ENCODE measurements at places on chromosomes 11 and 22.

DNA sequence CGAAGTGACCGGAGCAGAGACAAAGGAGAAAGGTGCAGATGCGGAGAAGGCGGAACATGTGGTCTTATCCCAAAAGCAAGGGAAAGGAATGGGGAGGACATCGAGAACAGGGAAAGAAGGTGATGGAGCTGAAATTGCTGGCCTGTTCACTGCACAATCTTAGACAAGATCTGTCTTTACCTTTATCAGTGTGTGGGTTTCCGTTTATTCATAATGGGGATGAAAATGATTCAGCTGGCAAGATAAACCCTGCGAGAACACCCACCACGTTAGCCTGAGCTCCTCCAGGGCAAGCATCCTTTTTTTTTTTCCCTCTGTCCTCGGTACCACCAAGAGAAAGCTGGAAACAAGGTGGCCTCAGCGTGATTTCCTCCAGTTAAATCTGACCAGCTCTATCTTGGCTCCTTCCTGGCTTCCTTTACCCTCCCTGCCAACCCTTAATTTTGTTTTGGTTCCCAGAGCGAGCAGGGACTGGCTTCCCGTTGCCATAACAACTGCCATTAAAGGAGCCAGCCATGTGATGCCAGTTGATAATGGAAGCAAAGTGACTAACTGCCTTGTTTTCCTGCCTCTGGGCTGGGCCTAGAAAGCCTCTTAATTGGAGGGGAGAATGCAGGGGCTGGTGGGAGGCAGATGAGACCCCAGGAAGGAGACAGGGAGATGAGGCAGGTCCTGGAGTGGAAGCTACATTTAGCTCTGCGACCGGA is 4.2 kb downstream of the SGSM1 start:
- DNase-seq = peak; percentile 63

GRCh38 chr22:36922711-36923110 is 9.3 kb downstream of the CSF2RB start:
- DNase-seq = peak; percentile 30

DNA sequence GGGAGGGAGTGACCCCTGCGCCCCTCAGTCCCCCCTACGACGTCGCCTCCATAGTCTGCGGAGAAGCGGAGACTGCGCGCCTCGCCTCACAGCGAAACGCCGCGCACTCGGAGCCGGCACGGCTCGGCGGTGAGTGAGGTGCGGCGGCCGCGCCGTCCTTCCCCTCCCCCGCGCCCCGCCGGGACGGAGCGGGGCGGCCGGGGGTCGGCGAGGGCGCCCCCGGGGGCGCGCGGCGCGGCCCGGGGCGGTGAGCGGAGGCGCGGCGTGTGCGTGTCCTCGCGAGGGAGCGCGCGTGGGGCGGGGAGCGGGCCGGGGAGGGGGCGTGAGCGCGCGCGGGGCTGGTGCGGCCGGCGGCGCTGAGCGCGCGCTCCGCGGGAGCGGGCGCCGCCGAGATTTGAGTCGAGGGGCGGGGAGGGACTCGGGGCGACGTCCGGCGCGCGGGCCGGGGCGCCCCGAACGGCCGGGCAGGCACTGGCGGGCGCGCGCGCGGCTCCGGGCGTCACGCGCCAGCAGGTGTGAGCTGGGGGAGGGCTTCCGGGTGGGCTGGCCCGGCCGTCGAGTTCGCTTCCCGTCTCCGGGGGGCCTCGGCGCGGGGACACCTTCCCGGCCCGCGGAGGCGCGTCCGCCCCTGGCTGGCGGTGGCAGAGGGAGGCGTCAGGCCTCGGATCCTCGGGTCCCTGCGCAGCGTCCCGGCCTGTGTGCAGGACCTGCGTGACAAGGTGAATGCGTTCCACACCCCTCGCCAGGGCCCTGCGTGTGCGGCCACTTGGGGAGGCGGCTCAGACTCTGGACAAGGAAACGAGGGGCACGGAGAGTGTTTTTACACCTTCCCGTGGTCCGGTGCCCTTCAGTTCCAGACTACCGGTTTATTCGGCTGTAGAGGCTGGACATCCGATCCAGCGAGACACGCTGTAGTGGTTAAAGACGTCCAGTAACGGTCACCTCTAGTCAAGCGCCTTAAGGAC is 50.4 kb downstream of the FAM83F start:
- DNase-seq = peak; percentile 84

GRCh38 chr11:33703788-33704187 is 3.2 kb upstream of the C11orf91 start:
- no peak for DNase-seq

DNA sequence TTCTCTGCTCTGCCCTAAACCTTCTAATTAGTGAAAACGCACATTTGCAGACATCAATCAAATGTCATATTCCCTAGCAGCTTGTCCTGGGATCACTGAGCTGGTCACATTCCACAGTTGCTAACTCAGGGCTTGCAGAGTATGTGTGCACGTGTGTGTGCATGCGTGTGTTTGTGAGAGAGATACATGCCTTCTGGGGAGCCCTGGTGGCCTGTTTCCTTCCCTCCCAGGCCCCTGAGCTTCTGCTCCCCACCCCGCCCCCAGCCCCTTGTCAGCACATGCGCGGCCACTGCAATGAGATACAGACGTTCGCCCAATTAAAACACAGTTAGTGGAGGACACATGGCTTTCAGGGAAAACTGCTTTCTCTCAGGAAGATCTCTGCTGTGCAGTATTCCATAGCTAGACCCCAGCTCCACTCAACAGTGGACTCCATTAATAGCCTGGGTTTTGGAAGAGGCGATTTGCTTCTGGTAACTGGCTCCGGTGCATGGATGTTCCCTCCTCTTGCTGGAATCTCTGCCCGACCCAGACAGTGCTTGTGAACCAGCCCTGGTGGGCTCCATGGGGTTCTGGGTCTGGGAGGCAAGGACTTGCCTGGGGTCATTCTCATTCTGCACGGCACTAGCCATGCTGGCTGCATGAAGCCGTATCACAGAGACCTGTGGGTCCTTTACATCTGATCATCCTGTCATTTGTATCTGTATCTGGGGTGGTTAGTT is 17.7 kb downstream of the LRP5 start:
- DNase-seq = peak; percentile 61

DNA sequence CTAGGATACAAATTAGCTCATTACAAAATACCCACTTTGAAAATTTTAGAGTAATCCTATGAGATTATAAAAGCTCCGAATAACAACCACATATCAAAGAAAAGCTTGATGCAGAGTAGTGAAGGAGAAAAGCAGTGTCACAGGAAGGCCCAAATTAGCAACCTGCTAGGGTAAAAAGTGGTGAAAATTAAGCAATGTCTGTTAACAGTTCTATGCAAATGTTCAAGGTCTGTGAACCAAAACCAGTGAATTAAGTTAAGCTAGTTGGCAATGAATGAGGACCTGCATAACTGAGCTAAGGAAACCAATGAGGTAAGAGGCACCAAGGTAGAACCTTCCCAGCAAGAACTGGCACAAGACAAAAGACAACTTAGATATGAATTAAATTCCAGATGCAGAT is 29.6 kb downstream of the PRDM10 start:
- no peak for DNase-seq
